ENCODE measurements at places on chromosomes 4 and X.
A peak's percentile ranks its signal among the peaks of the same experiment; 100 is the strongest.

DNA sequence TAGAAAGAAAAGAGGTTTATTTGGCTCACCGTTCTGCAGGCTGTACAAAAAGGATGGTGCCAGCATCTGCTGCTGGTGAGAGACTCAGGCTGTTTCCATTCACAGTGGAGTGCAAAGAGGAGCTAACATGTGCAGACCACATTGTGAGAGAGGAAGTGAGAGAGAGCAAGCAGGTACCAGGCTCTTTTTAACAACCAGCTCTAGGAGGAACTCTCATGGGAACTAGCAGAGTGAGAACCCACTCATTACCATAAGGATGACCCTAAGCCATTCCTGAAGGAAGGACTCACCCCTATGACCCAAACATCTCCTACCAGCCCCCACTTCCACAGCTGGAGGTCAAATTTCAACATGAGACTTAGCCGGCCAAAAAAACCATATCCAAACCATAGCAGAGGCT is 158.6 kb upstream of the ADGRL3 start:
- DNase-seq: no peak

- no peak for DNase-seq
Observed at GRCh38 chr4:1187182-1187581, 14.8 kb upstream of the SPON2 start.

GRCh38 chr4:24791043-24791442 is 4.3 kb upstream of the SOD3 start:
- no peak for DNase-seq

DNA sequence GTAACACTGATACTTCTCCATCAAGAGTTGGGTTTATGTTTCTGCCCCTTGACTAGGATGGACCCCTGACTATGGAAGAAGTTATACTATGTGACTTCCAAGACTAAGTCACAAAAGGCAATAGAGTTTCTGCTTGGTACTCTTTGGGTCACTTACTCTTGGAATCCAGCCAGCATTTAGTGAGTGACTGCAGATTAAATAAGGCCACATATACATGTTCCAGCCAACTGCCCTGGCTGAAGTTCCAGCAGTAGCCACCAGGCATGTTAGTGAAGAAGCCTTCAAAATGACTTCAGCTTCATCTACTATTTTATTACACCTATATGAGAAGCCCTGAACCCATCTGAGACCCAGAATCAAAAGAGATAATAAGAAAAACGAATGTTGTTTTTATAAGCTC is 524.0 kb downstream of the DMD start:
- DNase-seq: no peak

GRCh38 chr4:114603497-114603896 is 4.9 kb downstream of the UGT8 start:
- no peak for DNase-seq

DNA sequence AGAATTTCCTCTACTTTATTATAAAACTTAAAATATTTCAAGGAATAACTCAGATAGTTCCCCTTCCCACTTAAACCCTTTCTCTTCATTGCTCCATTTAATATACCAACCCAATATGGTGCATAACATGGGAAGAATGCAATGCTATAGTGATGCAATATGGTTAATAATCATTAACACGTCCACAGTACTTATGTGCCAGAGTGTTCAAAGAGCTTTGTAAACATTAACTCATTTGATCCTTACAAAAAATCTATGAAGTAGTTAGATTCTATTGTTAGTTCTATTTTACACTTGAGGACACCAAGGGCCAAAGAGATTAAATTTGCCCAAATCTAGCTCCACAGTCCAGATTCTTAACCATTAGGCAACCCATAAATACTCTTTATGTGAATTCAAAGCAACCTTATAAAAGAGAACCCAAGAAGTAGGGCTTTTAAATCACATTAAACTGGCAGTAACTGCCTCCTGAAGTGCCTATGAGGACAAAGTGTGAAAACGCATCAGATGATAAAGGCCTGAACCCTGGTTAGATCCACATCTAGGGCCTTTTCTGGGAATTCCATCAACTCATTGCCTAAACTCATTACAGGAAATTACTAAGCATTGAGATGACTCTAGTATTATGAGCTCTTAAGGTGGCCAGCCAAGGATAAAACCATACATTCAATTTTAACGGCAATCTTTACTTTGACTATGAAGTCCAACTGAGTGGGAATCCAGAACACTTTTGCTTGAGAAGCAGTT is 94.3 kb downstream of the AREG start:
- DNase-seq: no peak

DNA sequence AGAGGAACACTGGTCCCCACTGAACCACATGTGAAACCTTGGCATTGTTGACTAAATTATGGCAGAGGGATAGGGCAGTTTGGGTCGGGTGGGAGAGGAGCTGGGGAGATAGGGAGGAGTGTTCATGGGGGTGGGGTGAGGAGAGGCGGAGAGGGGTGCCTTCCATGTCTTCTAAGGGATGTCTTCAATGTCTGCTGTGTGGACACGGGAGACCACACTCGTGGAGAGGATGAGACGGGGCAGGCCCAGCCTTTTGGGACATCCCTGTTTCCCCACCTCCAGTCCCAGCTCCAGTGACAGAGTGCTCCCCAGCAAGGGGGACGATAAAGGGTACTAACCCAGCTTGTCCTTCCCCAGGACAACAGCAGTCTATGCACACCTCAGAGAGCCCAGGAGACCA is 146.4 kb upstream of the MAMLD1 start:
- no peak for DNase-seq

DNA sequence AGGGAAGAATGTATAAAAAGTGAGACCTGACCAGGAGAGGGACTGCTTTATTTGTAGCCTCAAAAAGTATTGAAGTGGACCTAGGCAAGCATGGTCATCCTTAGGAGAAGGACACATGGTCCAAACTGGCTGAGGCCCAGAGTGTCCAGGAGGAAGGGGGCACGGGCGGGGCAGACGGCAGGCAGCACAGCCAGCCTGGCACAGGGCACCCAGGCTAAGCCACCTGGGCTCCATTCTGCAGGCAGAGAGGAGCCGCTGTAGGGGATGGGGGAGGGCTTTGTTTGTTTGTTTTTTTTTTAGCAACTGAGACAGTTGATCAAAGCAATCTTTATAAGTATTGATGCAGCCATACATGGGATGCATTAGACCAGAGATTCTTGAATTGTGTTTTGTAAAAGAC is 188.6 kb downstream of the PRDM5 start:
- DNase-seq: no peak

DNA sequence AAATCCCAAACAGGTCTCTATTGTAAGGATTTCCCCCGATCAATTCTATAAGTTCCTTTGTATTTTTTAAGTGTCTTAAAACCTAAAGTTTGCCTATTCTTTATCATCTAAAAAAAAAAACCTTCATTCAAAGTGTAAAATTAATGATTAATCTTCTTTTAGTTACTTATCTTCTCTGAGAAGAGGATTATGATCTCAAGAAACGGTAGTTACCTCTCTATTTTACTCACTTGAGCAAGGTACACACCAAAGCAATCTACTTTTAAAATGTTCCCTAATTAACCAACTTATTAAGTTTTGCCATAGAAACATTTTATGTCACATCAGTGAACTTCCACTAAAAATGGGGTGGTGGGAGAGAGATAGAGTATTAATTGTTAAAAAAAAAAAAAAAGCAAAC is 15.2 kb upstream of the GALNT7 start:
- DNase-seq: no peak

DNA sequence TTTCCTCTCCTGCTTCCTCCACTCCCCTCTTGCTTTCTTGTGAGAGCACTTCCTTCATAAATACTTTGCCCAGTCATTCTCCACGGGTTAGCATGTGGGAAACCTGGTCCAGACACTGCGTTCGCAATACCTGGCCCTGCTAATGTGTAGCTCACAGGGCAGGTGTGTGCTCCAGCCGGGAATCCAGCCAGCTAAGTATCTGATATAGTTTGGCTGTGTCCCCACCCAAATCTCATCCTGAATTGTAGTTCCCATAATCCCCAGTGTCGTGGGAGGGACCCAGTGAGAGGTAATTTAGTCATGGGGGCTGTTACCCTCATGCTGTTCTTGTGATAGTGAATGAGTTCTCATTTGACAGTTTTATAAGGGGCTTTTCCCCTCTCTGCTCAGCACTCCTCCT is 32.2 kb upstream of the STX18 start:
- no peak for DNase-seq

GRCh38 chr4:152843481-152844090 is 63.8 kb downstream of the ARFIP1 start:
- no peak for DNase-seq

- DNase-seq: no peak
Observed at GRCh38 chr4:29972121-29972520, 748.0 kb upstream of the PCDH7 start.

DNA sequence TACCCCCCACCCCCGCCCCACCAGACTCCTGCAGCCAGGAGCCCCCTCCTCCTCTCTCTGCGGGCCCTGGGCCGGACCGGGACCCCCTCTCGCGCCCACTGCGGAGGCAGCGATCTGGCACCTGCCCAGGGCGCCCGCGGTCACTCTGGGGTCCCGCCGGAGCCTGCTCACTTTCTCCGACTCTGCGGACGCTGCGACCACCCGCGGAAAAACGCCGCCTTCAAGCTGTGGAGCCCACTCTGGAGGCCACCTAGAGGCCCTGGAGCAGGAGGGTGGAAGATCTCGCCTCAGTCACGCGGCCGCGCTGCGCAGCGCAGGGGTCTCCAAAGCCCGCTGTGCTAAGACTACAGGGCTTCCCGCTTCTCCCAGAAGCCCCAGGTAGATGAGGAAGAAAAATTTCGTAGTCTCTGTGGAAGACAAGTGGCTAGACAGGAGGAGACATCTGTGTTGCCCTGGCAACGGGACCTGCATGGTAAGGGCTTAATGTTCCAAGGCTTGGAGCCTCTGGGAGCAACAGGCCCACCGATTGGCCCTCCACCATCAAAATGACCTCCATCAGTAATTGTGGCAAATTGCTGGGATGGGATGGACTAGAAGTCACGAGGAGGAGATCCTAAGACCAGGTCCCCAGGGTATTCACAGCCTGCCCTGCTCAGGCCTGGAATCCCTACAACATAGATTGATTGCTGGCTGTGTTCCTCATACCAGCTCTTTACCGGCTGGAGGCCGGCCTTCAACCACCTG is at the start of gene PNMA6F:
Gene PNMA6F (minus strand): TSS at position 387 of the 744 bp plus-strand sequence. CDS start 1,093 bp downstream, outside the sequence.
- DNase-seq: no peak

DNA sequence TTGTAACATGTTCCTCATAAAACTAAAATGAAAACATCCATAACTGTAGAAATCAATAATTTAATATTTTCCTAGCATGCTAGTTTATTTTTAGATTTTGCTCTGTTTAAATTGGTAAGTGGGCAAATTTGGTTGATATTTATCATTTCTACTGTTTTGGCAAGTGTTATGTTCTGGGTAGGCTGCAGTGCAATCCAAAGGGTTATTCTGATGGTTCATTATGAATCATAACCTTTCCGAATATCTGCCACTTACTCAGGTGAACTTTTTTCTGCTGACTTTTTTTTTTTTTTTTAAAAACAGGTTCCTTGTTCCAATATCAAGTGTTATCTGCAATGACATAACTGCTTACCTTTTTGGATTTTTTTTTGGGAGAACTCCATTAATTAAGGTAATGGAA is 52.0 kb downstream of the CDS1 start:
- DNase-seq: no peak

DNA sequence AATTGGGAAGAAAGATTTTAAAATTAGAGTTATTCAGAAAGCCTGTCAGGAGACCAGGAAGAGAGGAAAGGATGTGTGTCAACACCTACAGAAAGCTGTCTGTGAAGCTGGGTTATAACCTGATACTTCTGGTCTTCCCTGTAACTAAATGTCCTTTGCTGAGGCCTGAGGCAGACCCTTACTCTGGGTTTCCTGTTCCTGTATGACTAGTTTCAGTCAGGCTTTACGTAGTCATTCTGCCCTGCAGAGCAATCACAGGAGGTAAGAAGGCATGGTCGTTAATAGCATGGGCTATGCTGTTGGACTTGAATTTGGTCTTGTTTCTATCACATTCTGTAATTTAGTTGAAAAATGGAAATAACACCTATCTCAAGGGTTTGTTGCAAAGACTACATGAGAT is 110.5 kb upstream of the IGFBP7 start:
- no peak for DNase-seq

DNA sequence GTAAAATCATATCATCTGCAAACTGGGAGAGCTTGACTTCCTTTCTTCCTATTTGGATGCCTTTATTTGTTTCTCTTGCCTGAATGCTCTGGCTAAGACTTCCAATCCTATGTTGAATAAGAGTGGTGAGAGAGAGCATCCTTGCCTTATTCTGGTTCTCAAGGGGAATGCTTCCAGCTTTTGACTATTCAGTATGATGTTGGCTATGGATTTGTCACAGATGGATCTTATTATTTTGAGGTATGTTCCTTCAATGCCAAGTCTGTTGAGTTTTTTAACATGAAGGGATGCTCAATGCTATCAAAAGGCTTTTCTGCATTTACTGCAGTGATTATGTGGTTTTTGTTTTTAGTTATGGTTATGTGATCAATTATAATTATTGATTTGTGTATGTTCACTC is 2144.6 kb upstream of the TENM3 start:
- no peak for DNase-seq

- DNase-seq: no peak
Observed at GRCh38 chr4:159250751-159251325, 148.0 kb downstream of the RAPGEF2 start.

DNA sequence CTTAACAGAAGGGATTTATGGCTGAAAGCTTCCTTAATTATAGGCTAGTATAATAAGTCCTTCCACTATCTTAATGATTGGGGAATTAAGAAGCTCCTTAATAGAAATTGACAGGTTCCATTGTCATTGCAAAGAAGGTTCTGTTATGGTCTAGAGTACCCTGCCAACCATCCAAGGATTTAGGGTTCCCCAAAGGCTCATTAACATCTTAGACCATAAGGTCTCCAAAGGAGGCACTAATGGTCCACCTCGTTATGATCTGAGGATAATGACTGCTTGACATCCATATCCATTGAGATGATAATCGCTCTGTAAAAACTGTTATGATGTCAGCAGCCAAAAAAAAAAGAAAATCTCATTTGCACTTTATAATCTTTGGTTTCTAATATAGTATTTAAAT is 441.6 kb downstream of the GBA3 start:
- no peak for DNase-seq

- no peak for DNase-seq
Observed at GRCh38 chrX:117989512-117989911, 127.1 kb downstream of the KLHL13 start.

- peak; percentile 10 for DNase-seq
Observed at GRCh38 chr4:73068491-73069337, 802 bp downstream of the COX18 start.

DNA sequence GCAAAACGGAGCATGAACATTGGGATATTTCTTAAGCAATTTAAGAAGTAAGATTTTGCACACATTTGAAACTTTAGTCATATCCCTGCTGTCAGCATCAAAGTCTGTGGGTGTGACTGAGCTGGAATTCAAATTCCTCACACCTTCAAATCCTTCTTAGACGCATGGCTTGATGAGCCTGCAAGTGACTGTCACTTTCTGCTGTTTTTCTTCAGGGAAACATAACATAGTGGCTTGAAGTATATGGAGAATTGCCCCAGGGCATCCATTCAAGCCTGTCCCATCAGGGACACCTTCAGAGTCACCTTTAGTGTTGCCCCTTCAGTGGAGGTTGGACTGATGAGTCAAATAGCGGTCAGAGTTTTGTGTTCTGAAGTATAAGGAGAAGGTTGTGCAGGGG is 17.4 kb downstream of the FHDC1 start:
- no peak for DNase-seq

All from HFF-Myc (cell line).